ENCODE measurements at places on chromosomes 12 and 14. TPM values are rescaled to one million over a fixed set of nuclear protein-coding genes. Genes with fewer than 3 reads are reported as not detected.

The CMKLR1 gene
- not detected for total RNA-seq

The BIN2 gene
- total RNA-seq = not detected

The TMEM132D gene
- not detected for total RNA-seq

The FAM234B gene
- 4.7 TPM for total RNA-seq

The HNF1A gene
- not detected for total RNA-seq

The RNASE3 gene
- not detected for total RNA-seq

The SART3 gene
- 42.6 TPM for total RNA-seq

The BDKRB1 gene
- total RNA-seq = not detected

The TMEM263 gene
- 48.4 TPM for total RNA-seq

The B3GNT4 gene
- not detected for total RNA-seq

The LALBA gene
- total RNA-seq = not detected

The IL22 gene
- not detected for total RNA-seq
